Adipocyte (in vitro differentiated cells): ENCODE measurements at places on chromosomes 7 and 10.

GRCh38 chr7:140315498-140316164, 82.7 kb downstream of the SLC37A3 start:
- no peak for DNase-seq

GRCh38 chr7:27184337-27185012, 557 bp downstream of the HOXA11 start:
- peak; percentile 47 for DNase-seq

GRCh38 chr10:96772196-96772595, 51.9 kb upstream of the PIK3AP1 start:
- no peak for DNase-seq

DNA sequence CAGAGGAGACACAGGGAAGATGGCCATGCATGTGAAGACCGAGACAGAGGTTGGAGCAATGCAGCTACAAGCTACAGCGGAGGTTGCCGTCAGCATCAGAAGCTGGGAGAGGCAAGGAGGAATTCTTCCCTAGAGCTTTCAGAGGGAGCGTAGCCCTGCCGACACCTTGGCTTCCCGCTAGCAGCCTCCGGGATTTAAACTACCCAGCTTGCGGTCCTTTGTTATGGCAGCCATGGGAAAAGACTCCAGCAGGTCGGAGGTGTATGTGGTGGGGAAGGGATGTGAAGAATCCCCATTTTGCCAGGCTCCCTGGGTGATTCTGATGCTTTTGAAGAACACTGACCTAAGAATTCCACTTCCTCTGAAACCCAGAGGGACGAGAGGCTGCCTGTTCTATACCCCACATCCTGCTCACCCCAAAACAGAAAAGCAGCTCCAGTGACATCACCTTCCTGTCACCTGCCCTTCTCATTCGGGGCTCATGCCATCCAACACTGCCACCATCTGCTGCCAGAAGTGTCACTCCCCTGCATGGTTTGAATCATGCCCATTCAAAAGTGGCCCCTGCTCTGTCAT, 3.3 kb upstream of the SEPHS1 start:
- DNase-seq: no peak

DNA sequence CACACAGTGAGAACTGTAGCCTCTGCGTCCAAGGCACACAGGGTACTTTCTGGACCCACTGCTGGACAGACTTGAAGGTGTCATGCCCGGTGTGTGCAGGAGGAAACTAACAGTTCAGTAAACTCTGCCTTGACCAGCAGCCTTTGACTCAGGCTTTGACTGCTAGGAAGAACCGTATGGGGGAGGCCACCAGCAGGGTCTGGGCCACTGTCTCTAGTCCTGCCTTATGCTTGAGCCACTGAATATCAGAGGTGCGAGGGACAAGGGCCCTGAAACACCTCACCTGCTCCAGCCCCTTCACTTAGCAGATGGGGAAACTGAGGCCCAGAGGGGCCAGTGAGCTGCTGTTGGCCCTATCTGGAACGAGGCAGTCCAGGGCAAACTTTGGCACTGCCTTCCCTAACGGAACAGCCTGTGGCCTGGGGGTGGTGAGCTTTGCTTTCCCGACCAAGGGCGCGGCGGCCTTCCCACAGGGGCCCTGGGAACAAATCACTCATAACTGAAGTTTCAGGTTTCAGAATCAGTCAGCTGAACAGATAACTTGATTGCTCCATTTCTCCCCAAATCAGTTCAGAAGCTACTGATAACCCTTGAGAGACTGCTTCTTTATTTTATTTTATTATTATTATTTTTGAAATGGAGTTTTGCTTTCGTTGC, 130.0 kb downstream of the FAM53B start:
- no peak for DNase-seq

DNA sequence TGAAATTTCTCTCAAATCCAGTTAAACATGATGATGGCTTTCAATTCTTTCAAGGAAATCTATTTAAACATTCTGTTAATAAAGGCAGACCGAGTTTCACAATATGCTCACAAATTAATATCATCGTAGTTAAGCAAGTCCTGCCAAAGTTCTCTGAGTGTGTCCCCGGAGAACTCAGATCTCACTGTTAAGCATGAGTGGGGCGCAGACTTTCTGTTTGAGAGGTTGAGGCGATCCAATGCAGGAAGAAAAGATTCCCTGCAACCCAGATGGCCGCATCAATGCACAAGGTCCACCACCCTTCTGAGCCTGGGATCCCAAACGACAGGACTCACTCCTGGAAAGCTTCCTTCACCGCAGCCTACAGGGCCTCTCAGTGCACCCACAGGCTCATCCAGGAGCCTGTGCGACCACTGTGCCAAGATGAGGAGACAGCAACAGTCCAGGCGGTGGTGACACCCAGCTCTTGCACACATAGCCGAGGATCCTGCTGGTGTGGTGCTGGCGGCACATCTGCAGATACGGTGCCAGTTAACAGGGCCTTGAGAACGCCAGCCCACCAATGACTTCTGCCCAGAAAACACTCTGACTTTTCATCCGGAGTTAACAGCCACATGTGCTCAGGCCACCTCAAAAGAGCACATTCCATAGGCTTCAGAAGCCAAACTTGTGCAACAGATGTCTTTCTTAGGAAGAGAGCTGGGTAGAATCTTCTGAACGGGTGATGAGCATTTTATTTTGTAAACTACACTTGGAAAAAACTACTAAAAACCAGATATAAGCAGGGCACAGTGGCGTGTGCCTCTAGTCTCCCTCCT, 102.1 kb downstream of the ZRANB1 start:
- DNase-seq: peak; percentile 50

- no peak for DNase-seq
Measured at GRCh38 chr10:49726593-49726992, 35.5 kb downstream of the OGDHL start.

DNA sequence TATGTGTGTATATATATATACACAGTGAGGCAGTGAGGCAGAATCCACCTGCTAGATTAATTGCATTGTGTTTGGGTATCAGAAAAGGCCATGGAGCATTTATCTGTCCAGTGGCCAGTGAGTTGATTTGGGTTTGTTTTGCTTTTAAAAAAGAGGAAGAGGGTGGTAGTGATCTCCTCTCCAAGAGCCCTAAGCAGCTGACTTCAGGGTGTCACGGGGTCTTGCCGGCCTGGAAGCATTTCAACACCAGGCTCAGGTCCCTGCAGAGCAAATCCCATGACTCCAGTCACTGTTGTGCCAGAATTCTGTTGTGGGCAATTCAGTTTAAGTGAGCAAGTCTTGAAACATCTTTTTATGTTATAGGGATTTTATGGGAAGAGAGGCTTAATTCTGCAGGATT, 30.6 kb upstream of the GPNMB start:
- DNase-seq: no peak

DNA sequence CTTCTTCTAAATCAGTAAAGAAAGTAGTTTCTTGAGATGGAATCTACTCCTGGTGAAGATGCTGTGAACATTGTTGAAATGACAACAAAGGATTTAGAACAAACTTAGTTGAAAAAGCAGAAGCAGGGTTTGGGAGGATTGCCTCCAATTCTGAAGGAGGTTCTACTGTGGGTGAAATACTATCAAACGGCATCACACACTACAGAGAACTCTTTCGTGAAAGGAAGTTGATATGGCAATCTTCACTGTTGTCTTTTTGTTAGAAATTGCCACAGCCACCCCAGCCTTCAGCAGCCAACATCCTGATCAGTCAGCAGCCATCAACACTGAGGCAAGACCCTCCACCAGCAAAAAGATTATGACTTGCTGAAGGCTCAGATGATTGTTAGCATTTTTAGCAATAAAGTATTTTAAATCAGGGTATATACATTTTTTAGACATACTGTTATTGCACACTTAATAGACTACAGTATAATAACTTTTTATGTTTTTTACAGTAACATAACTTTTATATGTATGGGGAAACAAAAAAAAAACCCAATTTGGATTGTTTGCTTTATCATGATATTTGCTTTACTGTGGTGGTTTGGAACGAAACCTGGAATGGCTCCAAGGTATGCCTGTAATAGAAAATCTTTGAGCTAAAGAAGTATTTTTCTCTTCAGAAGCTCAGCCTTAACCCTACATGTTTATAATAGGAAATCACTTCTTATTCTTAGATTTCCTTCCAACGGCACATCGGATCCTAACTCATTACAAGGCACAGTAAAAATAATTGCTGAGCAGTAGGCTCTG, 257.3 kb downstream of the LRMDA start:
- no peak for DNase-seq

- DNase-seq: no peak
Measured at GRCh38 chr7:148882192-148882591, 1.9 kb downstream of the EZH2 start.

- no peak for DNase-seq
Measured at GRCh38 chr10:1191752-1192151, 135.6 kb downstream of the WDR37 start.

- no peak for DNase-seq
Measured at GRCh38 chr10:80421050-80421706, 12.8 kb downstream of the PRXL2A start.

DNA sequence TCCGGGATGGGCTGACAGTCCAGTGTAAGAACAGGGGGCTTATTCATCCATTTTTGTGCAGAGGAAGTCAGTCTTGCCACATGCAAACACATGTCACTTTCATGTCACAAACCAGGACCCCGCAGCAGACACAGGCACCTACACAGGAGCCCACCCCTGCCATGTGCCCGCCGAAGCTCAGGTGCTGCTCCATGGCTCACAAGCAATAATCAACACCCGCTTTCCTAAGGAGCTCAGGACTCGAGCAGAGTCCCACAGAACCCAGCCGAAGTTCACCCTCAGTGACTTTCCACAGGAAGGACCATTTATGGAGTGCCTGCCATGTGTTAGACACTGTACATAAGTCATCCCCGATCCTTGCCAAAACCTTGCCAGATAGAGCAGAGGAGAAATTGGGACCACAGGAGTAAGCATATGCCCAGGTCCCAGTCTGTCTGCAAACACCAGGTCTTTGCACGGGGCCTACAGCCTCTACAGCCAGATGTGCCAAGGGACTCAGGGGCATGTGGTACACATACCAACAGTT, 99.4 kb downstream of the EBF3 start:
- no peak for DNase-seq

DNA sequence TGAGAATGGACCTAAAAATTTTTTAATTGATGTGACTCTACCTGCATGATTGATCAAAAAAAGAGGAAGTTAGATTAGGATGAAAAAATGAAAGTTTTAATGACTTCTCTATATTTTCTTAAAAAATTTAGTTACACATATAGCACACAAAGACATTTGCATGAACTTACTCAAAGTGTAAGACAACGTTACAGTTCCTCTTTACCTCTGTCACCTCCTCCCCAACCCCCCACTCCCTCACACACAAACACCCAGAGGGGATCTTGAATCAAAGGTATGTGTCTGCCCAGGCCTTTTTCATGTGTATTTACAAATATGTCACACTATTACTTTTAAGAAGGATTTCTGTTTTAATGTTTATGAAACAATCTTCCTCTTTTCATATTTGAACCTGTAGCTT, 20.6 kb upstream of the CDCA7L start:
- no peak for DNase-seq

DNA sequence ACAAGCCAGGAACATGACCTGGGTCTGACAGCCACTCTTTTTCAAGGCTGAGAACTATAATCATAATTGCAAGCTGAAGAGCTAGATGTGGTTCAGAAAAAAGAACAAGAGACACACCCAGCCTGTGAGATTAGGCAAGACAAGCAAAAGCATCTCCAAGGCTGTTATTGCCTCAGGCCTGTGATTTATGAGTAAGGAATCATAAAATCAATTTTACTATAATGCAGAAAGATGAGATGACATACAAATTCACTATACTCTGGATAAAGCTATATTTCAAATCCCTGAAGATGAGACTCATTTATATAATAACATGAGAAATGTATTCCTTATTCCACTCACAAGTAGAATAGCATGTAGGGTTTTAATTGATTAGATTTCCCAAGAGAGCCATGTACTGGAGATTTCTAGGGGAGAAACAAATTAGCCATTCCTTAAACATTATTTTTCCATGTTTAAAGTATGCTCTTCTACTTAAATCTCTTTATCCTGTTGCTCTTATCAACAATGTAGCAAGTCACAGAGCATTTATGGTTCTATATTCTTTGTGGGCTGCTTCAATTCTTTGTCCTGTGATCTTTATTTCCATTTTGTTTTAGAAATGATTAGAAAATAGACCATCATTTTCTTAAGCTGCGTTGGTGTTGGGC, 47.4 kb downstream of the FHIP2A start:
- peak; percentile 88 for DNase-seq

- DNase-seq: peak; percentile 26
Measured at GRCh38 chr10:51266496-51266895, 192.2 kb downstream of the PRKG1 start.

GRCh38 chr10:17668435-17669184, 24.7 kb downstream of the STAM start:
- no peak for DNase-seq

GRCh38 chr7:15507171-15507570, 54.6 kb downstream of the AGMO start:
- no peak for DNase-seq

DNA sequence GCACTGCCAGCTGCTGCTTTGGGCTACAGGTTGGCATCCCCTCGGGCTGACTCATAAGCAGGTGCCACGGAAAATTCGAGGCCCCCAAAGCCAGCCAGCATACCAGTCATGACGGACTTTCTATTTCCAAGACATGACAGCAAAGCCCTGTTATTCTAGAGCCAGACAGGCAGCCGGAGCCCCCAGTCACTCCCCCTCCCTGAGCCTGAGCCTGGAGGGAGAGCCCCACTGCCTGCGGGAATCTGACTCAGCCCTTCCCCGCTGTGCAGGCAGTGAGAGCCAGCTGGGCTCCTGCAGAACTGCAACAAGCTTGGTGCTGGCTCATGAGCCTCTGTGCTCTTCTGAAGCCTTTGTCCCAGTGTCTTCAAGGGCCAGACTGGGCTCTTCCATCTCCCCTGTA, 15.8 kb downstream of the BTBD16 start:
- peak; percentile 61 for DNase-seq

DNA sequence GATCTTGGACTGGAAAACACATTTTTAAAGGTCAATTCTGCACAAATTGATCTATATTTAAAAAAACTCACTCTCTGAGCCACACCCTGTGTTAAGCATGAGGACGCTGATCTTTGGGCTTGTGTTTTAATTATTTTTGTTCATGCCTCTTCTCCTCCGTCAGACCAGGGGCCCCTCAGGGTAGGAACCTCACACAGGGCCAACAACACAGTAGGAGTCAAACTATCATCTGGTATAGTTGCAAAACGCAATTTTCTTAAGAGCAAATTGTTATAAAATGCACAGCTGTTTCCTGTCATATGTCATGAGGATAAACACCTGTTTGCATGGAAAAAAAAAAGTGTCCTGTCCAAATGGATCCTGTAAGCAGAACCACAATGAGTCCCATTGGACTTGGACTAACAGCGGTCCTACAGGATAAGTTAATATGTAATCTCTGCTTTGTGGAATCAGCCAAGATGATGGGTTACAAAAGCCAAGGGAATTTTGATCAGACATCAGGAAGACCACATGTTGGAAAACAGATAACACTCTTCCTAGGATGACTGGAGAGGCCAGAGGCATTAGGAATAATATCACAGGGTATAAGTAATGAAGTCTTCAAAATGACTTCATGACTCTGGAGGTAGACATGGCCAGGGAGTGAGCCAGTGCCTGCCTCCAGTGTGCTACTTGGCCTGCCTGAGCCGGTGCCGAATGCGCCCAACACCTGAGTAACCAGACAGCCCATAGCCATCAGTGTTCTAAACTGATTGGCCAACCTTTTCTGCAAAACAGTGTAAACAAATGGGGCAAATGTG, 184.9 kb upstream of the ADCY1 start:
- no peak for DNase-seq

GRCh38 chr10:68954904-68955303, 1.1 kb upstream of the DDX21 start:
- no peak for DNase-seq
